ENCODE measurements at places on chromosomes 7 and 10. TPM values are rescaled to one million over a fixed set of nuclear protein-coding genes. Genes with fewer than 3 reads are reported as not detected.

GRCh38 chr10:18214691-18215563, 74.7 kb downstream of the CACNB2 start:
- DNase-seq: no peak

DNA sequence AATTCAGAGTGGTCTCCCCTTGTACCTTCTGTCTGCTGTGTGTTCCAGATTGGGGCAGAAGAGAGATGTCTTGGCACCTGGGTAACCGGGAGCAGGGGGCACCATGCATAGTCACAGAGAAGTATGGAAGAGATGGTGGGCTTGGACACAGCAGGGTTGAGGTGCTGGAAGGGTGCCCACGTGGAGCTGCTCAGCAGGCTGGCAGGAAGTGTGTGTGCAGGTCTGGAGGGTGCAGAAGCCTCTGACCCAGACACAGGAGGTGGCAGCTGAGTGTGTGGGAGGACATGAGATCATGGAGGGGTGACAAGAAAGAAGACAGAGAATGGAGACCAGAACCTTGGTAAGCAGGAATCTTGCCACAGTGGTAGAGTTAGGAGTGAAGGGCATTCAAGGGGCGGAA, 42.3 kb upstream of the DUSP5 start:
- no peak for DNase-seq

DNA sequence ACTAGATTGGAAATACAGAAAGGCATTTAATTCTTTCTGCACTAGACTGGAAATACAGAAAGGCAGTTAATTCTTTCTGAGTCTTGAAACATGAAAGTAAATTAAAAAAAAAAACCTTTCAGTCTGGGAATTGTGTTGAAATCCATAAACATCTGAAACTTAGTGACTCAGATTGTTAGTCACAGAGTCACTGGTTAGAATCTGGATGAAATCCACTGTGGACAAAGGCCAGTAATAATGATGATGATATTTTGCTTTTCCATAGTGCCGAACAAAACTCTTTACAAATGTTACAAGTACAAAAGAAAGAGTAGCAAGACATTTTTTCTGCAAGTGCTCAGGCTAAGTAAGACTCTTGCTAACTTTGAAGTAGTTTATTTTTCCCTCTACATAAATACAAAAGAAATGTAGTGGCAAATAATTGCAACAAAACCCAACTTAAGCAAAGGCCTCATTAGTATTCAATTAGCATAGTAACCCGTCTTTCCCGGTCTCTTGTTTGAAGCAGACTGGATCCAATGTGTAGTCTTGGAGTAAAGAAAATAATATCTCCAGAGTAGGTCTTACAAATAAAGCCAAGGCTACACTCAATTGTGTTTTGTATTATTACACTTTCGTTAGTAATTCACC, 5.8 kb upstream of the PRTFDC1 start:
- no peak for DNase-seq

DNA sequence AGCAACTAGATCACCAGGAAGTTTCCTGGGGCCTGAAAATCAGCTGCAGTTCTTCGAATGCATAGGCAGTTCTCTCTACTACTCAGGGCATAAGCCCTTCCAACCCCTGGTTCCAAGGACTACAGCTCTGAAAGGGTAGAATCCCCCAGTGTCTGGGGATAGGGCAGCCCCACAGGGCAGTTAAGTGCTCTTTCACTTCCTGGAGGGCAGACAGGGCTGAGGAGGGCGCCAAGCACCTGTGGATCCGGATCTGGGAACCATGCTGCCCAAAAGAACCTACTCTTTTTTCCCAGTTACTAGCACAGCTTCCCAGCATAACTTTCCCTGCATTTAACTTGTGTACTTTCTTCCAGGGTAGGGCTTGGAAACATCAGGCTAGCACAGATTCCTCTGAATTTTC, 41.1 kb downstream of the CXCL12 start:
- DNase-seq: no peak

DNA sequence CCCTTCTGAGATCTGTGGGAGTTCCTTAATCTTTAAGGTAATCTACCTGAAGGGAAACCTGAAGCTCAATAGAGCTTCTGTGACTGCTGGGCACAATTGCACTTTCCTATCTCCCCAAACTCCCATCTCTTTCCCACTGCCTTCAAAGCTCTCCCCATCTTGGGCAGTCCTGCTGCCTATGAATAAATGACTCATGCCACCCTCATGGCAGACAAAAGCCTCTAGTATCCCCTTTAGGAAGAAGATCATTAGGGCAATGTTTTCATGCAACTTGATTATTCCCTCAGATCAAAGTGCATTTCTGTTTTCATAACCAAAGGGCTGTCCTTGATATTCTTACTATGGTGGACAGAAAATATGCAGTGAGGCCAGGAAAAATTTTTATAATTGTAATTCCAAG, 704.9 kb upstream of the LRRN3 start:
- DNase-seq: no peak

- DNase-seq: no peak
These were observed 130.3 kb upstream of the WNT16 start for GRCh38 chr7:121198502-121198901.

GRCh38 chr7:155864271-155864985, 52.2 kb upstream of the SHH start:
- no peak for DNase-seq

The ELMO1 gene
- 8.7 TPM for total RNA-seq

The KMT2E gene
- 36.8 TPM for total RNA-seq

The LBX1 gene
- total RNA-seq: not detected

The PON3 gene
- not detected for total RNA-seq

The AZGP1 gene
- total RNA-seq: not detected

The SOSTDC1 gene
- not detected for total RNA-seq

The ASB15 gene
- total RNA-seq: not detected
